Muscle of arm (tissue), 14 donors: ENCODE measurements at places on chromosomes 1 and 21. TPM values are rescaled to one million over a fixed set of nuclear protein-coding genes. Genes with fewer than 3 reads are reported as not detected.

Gene YOD1
- polyA plus RNA-seq, result 6.6 TPM

Gene NFYC
- polyA plus RNA-seq, result 59.6 TPM

Gene MIER1
- 24.4 TPM for polyA plus RNA-seq

Gene MMEL1
- polyA plus RNA-seq, result 0.41 TPM

Gene EEIG2
- polyA plus RNA-seq, result 16.7 TPM

Gene TGFBR3
- not detected for polyA plus RNA-seq

Gene LAMB3
- 0.34 TPM for polyA plus RNA-seq

Gene HEYL
- 63.6 TPM for polyA plus RNA-seq

Gene AZIN2
- polyA plus RNA-seq, result 5.6 TPM

Gene ITGB2
- polyA plus RNA-seq, result 9.0 TPM

Gene NT5C1A
- polyA plus RNA-seq, result not detected

Gene CAPZA1
- polyA plus RNA-seq, result 134 TPM

Gene RAB42
- polyA plus RNA-seq, result 10.1 TPM

Gene RHBDL2
- polyA plus RNA-seq, result 1.5 TPM

Gene CTSE
- polyA plus RNA-seq, result not detected

Gene SLC30A2
- polyA plus RNA-seq, result 1.8 TPM

Gene OR6F1
- polyA plus RNA-seq, result not detected

Gene FBLIM1
- polyA plus RNA-seq, result 19.6 TPM

Gene MAN1C1
- 11.6 TPM for polyA plus RNA-seq

Gene OLFML2B
- polyA plus RNA-seq, result 129 TPM

Gene CYP4X1
- polyA plus RNA-seq, result 3.8 TPM

Gene CD48
- polyA plus RNA-seq, result 1.2 TPM

Gene PADI4
- 0.55 TPM for polyA plus RNA-seq

Gene TMEM51
- 7.0 TPM for polyA plus RNA-seq

Gene HAPLN2
- 0.22 TPM for polyA plus RNA-seq

Gene NR0B2
- not detected for polyA plus RNA-seq

Gene TCHH
- 0.04 TPM for polyA plus RNA-seq

Gene LPAR3
- polyA plus RNA-seq, result 0.14 TPM

Gene CD84
- 1.5 TPM for polyA plus RNA-seq
